Occipital lobe (tissue), 3 donors: ENCODE measurements at places on chromosomes 3 and 15.

GRCh38 chr3:141278196-141279076 lies 46.8 kb downstream of the PXYLP1 start:
- no peak for DNase-seq

GRCh38 chr3:71511037-71511436 lies 72.5 kb downstream of the FOXP1 start:
- no peak for DNase-seq

DNA sequence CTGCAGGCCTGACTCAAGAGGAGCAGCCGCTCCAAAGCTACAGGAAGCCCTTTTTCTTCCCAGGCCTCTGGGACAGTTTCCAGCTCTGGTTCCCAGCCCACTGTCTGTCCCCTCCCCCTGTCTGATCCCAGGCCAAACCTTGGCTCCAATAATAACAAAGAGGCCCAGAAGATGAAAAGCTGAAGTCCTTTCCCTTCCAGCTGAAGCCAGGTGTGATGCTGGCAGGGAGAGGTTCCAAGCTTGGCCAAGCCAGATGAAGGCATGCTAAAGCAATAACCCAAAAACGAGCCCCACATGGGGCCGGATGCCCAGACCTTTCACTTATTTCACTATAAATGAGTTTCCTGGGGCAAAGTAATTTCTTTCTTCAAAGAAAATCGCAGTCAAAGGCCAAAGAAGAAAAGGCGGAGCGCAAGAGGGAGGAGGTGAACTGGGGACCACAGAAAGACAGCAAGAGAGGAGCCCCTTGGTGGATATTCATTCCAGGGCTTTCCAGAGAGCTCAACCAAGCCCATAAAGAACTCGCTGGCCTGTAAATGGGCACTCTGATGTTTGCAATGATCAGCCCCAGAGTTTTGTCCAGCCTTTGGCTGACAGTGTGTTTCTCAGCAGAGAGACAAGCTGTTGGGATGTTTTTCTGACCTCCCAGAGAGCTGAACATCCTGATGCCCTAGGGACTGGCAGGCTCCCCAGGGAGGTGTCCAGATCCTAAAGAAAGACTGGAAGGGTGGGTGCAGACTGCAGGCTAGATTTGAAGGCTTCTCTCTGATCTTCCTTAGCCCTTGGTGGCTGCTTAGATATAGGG lies 157.6 kb downstream of the UACA start:
- DNase-seq: peak; percentile 18

DNA sequence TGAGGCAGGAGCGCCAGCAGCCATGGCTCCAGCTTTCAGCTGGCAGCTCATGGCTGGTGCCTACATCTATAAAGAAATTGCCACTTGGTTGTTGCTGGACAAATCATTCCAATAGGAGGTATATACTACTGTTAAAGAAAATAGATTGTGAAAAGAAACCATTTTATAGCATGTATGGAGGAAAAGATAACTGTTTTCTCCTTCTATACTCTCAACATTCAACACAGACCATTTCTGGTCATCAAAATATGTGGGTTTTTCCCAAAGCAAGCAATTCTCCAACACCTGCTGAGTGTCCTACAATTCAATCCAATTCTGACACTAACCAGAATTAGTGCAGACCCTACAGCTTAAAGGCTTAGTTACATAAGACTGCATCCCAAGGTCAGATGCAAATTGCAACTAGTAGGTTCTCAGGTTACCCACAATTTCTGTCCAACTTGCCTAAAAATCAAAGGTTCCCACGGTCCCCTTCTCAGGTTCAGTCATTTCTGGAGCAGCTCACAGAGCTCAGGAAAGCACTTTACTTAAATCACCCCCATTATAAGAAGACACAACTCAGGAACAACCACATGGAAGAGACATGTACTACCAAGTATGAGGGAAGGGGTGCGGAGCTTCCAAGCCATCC lies 42.4 kb upstream of the STRIT1 start:
- DNase-seq: no peak

DNA sequence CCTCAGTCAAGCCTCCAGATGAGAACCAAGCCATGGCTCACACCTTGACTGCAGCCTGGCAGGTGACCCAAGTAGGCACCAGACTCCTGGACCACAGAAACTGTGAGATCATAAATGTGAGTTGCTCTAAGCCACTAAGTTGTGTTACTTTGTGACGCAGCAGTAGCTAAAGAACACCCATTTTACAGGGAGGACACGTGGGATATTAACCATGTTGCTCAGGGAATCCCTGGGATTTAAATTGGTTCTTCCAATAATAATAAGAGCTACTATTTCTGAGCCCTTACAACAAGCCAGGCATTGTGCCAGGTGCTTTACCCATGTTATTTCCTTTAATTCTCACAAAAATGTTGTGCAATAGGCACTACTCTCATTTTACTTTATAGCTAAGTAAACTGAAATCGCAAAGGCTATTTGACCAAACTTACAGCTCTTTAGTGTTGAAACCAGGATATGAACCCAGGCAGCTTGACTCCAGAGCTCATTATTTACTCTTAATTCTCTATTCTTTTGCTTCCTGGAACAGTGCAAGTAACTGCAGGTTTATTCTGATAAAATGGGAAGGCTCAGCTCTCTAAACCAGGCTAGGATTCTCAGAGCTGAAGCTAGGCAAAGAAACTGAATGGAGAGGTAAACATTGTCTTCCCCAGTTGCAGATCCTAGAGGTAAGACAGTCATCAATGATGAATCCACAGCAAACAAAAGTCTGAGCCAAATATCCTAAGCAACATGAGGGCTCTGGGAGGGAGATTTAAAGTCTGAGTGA lies 294.4 kb downstream of the KBTBD8 start:
- DNase-seq: no peak

- DNase-seq: no peak
Measured at GRCh38 chr15:55282284-55282833, 7.3 kb downstream of the RAB27A start.

GRCh38 chr3:72181251-72181650 lies 396.3 kb upstream of the PROK2 start:
- DNase-seq: no peak

- no peak for DNase-seq
Measured at GRCh38 chr3:13160619-13161018, 87.4 kb upstream of the IQSEC1 start.

GRCh38 chr3:14139771-14140170 lies 14.9 kb downstream of the TMEM43 start:
- no peak for DNase-seq

DNA sequence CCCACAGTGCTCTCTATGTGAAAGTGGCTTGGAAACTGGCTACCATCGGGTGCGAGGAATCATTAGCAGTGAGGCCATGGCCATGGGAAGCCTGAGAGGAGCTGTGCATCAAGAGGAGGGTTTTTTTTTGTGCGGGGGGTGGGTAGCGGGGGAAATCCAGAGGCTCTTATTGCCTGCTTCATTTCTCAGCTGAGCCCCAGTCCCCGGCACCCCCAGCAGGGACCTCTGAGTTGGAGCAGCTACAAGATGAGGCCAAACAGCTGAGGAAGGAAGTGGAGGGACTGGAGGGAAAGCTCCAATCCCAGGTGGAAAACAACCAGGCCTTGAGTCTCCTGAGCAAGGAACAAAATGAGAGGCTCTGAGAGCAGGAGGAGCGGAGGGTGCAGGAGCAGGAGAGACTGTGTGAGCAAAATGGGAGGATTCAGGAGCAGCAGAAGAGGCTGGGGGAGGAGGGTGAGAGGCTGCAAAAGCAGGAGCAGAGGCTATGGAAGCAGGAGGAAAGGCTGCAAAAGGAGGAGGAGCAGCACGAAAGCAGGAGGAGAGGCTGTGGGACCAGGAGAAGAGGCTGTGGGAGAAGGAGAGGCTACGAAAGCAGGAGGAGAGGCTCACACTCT lies 76.7 kb downstream of the ADAMTS7 start:
- DNase-seq: no peak

DNA sequence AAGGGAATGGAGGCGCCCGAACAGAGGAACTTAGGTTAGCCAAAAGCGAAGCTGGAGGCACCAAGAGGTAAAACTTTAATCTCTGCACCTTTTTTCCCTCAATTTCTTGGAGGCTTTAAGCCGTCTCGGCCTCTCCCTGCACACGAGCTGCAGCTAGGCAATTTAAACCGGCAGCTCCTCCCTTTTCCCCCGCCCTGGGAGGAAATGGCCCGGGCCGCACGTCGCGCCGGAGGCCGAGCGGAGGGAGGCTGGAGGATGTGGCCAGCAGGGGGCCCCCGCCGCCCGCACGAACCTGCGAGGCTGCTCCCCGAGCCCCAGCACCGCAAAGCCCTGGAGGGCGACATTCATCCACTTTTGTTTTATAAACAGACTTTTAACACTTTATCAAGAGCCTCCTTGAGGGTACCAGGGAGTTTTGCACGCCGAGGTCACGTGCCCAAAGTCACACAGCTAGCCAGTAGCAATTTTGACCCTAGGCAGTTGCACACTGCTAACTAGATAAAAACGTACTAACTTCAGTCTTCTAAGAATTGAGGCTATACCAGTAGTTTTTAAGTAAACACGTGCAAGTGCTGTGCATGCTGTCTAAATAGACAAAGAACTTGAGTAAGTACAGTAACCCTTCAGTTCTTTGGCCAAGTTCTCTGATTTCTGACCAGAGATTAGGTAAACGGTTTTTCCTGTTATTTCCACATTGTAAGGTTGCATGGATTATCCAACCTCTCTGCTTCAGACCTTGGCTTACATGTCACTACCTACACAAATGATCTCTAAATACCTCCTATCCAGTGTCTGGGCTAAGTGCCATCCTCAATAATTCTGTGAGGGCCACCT lies 668 bp upstream of the XXYLT1 start:
- DNase-seq: peak; percentile 82

DNA sequence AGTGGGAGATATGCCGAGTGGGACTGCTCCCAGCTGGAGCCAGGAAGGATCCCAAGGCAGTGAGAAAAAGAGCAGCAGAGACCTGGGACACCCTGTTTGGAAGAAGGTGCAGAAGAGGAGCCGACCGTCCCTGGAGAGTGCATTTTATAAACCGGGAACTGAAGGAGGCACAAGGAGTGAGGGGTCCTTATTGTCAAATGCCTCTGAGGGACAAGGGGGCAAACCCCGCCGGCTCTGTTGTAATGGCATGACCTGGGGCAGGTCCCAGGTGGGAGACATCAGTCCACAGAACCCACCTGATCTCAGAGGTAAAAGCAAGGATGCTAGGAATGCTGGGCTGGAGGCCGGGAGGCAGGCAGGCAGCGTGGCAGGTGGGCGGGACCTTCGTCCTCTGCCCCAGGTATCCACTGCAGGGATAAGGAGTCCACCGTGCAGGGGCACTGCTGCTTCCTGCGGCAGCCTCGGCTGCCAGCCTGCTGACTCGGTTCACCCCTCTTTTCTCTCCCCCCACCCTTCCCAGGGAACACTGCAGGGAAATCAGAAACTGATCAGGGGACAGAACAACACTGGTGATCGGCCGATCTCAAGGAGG lies 26.9 kb downstream of the ADAMTS17 start:
- no peak for DNase-seq

DNA sequence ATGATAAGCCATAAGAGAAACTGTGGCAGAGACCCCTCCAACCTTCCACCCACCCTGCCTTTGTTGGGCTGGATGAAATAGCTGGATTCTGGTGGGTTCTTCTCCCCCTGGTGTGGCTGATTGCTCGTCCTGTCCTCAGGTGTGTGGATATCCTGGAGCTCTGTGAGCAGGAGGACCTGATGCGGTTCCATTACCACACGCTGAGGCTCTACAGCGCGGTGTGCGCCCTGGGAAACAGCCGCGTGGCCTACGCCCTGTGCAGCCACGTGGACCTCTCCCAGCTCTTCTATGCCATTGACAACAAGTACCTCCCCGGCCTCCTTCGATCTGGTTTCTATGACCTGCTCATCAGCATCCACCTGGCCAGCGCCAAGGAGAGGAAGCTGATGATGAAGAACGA lies 306.3 kb upstream of the CHRM5 start:
- DNase-seq: no peak

DNA sequence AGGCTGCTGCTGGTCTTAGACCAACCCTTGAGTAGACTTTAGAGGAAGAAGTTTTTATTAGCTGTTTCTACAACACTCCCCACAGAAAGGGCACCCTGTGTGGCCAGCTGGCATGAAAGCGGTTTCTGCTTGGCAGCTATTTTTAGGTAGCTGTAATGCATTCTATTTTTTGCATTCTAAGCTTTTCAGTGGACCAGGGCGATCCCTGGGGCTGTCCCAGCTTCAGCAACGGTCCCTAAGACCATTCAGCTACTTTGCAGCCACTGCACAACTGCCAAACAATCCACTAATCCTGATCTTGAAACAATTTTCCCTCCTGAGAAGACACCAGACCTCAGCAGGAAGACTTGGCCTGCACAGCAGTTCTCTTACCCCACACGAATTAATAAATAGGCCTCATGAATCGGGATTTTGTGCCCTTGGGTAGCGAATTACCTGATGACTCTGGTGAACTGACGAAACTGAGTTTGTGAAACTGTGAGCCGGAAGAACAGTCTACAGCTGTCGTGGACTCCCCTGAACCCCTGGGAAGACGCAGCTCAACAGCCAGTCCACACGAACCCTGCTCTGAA lies 14.6 kb upstream of the TFRC start:
- no peak for DNase-seq

DNA sequence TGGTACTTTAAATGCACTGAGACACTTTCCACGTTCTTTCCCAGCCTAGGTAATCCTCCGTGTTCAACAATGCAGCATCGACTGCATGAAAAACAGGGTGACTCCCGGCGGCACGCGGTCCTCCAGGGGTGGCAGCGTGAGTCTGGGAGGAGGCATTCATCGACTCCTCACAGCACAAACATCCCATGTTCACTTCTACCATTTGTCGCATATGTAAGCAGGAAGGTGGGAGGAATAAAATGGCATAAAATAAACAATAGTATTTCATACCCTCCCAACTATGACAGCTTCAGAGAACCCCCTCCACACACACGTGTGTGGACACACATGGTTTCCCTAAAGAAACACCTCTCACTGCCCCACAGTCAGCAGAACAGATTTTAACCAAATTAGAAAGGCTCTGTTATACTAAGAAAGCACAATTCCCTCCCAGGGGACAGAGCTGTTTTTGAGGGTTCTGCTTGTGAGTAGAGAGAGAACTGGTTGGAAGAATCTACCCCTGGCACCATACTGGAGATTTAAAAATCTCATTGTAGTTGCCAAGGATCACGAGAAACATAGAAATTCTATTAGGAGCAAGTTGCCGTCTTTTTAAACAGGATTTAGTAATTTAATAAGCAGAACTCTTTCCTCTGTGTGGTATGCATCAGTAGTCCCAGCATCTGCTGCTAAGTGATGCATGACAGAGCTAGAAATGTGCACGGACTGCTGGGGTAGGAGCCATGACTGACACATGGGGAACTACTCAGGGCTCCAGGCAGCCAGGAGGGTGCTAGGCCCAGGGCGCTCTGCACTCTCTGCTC lies 6.0 kb downstream of the FAM43A start:
- DNase-seq: no peak

DNA sequence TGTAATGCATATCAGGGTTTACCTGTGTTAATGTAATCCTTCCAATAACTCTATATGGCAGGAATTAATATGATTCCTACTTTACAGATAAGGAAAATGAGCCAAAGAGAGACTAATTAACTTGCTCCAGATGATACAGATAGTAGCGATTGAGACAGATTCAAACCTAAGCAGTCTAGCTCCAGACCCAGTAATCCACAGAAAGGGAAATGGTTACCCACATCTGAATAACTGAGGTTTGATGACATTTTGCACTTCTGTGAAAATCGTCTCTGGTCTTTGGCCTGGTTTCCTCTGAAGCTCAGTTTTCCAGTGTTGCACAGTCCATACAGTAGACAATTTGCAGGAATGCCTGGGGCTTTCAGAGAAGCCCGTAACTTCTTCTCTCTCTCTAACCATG lies 177.1 kb upstream of the UMPS start:
- DNase-seq: no peak
